ENCODE measurements at places on chromosomes 11 and 22. TPM values are rescaled to one million over a fixed set of nuclear protein-coding genes. Genes with fewer than 3 reads are reported as not detected.

- H3K4me1 ChIP-seq = no peaks in the 10 kb centered on the region
- no peaks in the 10 kb centered on the region for H3K36me3 ChIP-seq
- no peak overlapping the region for H3K27ac ChIP-seq
- H3K4me3 ChIP-seq = no peak overlapping the region
- peak; percentile 75 for DNase-seq
Measured at GRCh38 chr11:113474362-113475159, 637 bp downstream of the DRD2 start.

GRCh38 chr11:12702999-12703453 is 28.8 kb downstream of the TEAD1 start:
- no peak overlapping the region for H3K4me3 ChIP-seq
- no peak for DNase-seq
- peaks cover 34% of the 10 kb centered on the region for H3K4me1 ChIP-seq

DNA sequence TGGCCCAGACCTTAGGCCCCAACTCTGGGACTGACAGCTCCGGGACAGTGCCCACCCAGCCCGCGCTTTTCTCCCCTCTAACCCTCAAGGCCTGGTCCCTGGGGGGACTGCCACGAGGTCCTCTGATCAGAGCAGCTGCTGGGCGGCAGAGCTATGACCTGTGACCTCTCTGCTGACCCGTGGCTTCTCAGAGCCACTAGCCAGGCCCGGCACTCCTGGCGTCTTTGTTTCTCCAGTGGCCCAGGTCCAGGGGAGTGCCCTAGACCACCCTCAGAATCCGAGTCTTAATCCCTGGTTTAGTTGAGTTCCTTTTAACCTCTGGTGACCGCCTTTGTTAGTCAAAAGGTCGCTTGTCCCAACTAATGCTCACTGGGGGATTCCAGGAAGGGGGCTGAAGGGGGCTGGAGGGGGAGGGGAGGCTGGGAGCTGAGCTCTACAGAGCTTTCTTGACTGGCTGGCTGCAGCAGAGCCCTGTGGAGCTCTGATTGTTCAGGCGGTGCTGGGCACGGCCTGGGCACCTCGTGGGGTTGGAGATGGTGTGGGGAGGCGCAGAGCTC is 1.2 kb downstream of the FBLN1 start:
- peaks cover 35% of the 10 kb centered on the region for H3K27me3 ChIP-seq
- no peaks in the 10 kb centered on the region for H3K36me3 ChIP-seq
- H3K4me1 ChIP-seq = no peaks in the 10 kb centered on the region
- H3K4me3 ChIP-seq = no peak overlapping the region
- DNase-seq = no peak
- H3K27ac ChIP-seq = peak overlapping the region; percentile 32

DNA sequence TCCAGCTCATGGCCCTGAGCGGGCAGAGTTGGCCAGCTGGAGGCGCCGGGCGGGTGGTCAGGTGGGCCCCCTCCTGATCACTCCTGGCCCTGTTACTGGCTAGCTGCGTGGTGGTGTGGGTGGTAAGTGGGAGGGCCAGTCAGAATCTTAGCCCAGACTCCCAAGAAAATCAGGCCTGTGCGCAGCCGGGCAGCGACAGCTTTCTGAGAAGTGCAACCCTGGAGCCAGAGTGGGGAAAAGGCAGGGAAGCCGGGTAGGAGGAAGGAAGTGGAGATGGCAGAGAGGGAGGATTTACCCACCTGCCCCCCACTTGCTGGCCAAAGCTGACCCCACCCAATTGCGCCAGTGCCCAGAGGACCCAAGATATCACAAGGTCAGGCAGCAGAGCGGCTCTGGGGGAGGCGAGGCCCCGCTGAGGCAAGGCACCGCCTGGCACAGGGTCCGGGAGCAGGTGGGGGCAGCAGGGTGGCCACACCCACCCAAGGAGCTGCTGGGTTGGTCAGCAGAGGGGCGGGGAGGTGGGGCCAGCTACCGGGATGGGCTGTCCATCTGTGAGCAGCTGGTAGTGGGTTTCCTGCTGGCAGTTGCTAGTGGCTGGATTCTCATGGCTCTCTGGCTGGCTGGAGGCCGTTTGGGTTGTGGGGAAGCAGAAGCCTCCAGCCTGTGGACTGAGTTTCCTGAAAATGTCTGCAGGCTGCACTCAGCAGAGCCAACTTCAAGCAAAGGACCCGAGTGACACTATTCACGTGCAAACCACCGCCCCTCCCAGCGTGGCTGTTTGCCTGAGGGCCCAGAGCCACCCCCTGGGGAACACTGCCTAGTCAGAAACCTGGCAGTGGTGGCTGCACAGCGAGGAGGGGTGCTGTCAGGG is 196.4 kb downstream of the IGLL1 start:
- DNase-seq = no peak
- H3K4me1 ChIP-seq = no peaks in the 10 kb centered on the region
- no peak overlapping the region for H3K27ac ChIP-seq

DNA sequence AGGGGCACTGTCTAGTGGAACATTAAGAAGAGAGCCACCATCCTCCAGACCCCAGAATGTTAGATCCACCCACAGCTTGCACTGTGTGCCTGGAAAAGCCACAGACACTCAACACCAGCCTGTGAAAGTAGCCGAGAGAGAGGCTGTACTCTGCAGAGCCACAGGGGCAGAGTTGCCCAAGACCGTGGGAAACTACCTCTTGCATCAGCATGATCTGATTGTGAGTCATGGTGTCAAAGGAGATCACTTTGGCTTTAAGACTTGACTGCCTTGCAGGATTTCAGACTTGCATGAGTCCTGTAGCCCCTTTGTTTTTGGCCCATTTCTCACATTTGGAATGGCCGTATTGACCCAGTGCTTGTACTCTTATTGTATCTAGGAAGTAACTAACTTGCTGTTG is 115.9 kb upstream of the CCDC179 start:
- no peak overlapping the region for H3K4me3 ChIP-seq
- no peaks in the 10 kb centered on the region for H3K36me3 ChIP-seq
- no peaks in the 10 kb centered on the region for H3K27me3 ChIP-seq
- no peaks in the 10 kb centered on the region for H3K4me1 ChIP-seq
- no peak overlapping the region for H3K27ac ChIP-seq

GRCh38 chr11:12285106-12285505 is 92.3 kb upstream of the PARVA start:
- H3K4me1 ChIP-seq = peaks cover 12% of the 10 kb centered on the region
- no peaks in the 10 kb centered on the region for H3K36me3 ChIP-seq
- DNase-seq = no peak
- H3K27ac ChIP-seq = no peak overlapping the region
- no peak overlapping the region for H3K4me3 ChIP-seq

GRCh38 chr11:122690384-122690783 is 34.9 kb downstream of the UBASH3B start:
- no peak overlapping the region for H3K4me3 ChIP-seq
- H3K4me1 ChIP-seq = peaks cover 19% of the 10 kb centered on the region
- no peaks in the 10 kb centered on the region for H3K27me3 ChIP-seq
- peak overlapping the region; percentile 56 for H3K27ac ChIP-seq
- no peaks in the 10 kb centered on the region for H3K36me3 ChIP-seq

- H3K27me3 ChIP-seq = peaks cover 4% of the 10 kb centered on the region
- H3K36me3 ChIP-seq = no peaks in the 10 kb centered on the region
- no peaks in the 10 kb centered on the region for H3K4me1 ChIP-seq
- H3K27ac ChIP-seq = no peak overlapping the region
- peak; percentile 24 for DNase-seq
- H3K4me3 ChIP-seq = no peak overlapping the region
Measured at GRCh38 chr22:27377501-27378295, 423.9 kb downstream of the MN1 start.

- no peak overlapping the region for H3K27ac ChIP-seq
- H3K4me3 ChIP-seq = no peak overlapping the region
- H3K36me3 ChIP-seq = no peaks in the 10 kb centered on the region
- H3K4me1 ChIP-seq = no peaks in the 10 kb centered on the region
- DNase-seq = no peak
Measured at GRCh38 chr22:36649066-36649465, 54.5 kb downstream of the CACNG2 start.

DNA sequence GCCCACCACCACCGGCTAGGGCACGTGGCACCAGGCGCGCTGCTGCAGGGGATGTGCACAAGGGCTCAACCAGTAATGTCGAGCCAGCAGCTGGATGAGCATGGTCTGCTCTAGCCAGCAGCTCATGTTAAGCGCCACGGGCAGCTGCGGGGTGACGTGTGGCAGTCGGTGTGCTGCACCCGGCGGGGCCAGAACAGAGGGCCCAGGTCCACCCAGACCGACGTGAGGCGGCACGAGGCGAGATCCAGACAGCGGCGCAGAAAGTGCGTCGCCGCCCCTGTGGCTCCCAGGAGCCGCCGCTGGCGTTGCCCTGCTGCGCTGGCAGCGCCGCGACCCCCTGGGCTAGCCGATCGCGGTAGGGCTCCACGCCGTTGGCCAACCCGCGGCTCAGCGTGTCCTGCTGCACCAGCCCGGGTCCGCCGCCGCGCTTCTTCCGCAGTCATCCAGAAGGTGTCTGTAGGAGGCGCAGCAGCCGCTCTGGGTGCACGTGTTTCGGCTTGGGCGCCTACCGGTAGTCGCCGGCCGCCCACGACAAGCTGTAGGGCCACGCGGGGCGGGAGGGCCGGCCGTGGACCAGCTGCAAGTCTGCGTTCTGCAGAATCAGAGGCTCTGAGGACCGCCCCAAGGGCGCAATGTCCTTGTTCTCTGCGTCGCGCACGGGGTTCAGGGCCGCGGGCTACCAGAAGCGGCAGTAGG is 4.6 kb upstream of the GALR3 start:
- no peaks in the 10 kb centered on the region for H3K27me3 ChIP-seq
- peaks cover 6% of the 10 kb centered on the region for H3K36me3 ChIP-seq
- H3K4me3 ChIP-seq = no peak overlapping the region
- H3K4me1 ChIP-seq = peaks cover 18% of the 10 kb centered on the region
- DNase-seq = peak; percentile 58

- peaks cover 7% of the 10 kb centered on the region for H3K4me1 ChIP-seq
- no peak for DNase-seq
- H3K36me3 ChIP-seq = no peaks in the 10 kb centered on the region
Measured at GRCh38 chr11:113722221-113722620, 16.1 kb upstream of the TMPRSS5 start.

GVQW3 gene
- 0.97 TPM for polyA plus RNA-seq

SLC22A6 gene
- polyA plus RNA-seq = not detected

F2 gene
- polyA plus RNA-seq = not detected

RTCB gene
- polyA plus RNA-seq = 31.8 TPM

VPREB1 gene
- not detected for polyA plus RNA-seq

BIRC3 gene
- 2.9 TPM for polyA plus RNA-seq

NXPE1 gene
- polyA plus RNA-seq = not detected

LRP4 gene
- polyA plus RNA-seq = 9.7 TPM

Data from adrenal gland (tissue), 19 donors.